ENCODE measurements at places on chromosomes 6 and 20.

DNA sequence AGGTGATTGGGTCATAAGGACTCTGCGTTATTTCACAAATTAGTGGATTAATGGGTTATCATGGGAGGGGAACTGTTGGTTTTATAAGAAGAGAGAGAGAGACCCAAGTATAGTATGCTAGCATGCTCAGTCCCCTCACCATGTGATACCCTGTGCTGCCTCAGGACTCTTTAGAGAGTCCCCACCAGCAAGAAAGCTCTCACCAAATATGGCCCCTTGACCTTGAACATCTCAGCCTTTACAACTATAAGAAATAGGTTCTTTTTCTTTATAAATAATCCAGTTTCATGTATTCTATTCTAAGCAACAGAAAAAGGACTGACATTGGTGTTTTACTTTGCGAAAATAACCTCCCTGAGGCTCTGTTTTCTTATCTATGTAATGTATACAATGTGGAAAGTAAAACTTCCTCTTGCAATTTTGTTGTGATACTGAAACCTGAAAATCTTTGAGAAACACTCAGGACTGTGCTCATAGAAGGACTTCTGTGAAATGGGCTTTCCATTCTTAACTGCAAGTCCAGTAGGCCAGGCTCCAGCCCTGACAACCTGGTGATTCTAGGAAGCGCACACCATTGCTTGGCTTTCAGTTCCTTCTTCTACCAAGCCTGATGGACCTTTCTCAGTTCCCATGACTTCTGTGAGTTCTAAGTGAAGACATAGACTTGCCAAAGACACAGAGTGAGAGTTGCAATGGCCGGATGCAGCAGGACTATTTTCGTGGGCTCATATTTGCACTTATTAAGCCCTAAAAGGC, 21.9 kb downstream of the SIRPD start:
- no peak for DNase-seq

GRCh38 chr6:163501439-163501838, 86.9 kb downstream of the QKI start:
- no peak for DNase-seq

DNA sequence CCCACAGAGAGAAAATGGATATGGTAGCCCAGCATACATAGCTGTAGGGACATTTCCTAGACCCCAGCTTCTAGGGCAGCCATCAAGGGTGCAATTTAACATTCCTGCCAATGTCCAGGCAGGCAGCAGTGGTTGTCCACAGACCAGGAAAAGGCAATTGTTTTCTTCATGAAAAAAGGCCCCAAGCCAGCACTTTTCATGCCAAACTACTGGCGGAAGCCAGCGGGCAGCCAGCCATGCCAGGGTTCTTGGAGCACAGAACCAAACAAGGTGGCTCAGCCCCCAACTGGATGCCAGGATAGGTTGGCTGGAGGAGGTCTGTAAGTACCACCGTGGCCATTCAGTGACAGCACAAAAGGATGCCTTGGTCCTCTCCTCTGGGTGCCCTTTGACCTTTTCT, 94.6 kb downstream of the BANF2 start:
- no peak for DNase-seq

DNA sequence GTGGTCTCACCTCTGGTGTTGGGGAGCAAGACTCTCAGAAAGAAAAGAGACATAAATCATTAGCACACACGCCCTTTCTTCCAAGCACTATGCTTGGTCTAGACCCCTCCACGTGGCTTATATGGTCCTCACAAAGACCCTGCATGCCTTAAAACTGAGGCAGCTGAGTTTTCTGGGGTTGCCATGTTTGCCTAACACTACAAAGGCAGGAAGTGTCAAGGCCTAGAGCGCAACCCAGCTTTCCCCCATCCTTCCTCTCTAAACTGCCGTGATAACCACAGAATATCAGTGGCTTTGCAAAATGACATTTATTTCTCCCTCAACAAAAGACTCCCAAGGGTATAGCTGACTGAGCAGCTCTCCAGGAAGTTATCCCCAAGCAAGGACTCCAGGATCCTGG, 146.5 kb upstream of the TOP1 start:
- no peak for DNase-seq

DNA sequence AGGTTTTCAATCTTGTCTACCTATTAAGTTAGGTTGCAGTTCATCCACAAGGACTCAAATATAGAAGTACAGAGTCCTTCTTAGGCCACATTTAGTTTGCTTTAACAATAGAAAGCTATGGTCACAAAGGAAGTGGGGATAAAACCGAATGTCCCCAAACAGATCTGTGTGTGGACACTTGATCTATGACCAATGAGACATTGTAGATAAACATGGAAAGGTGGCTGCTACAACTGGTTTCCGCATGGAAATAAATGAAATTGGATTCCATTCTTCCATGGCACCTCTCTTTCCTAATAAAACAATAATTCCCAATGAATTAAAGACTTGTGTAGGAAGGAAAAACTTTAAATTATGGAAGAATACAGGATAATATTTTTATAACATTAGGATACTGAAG, 20.4 kb upstream of the DOK5 start:
- no peak for DNase-seq

DNA sequence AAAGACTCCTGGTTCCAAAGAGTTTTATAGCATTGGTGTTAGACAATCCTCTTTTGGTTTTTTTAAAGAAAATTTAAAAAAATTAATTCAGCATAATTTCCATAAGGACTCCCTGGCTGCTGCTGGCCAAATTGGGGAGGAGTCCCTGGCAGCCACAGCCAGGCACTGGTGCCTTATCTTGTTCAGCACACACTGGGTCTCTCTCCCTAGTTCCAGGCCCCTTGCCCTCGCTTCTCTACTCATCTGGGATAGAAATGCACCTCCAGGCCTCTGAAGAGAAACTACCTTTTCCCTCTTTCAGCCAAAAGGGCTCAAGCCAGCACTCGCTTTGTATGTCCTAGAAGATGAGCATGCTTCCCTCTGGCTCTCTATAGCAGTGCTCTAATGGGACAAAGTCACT, 13.4 kb upstream of the MAPK13 start:
- no peak for DNase-seq

All from EL (cell line).